ACHN (cell line): ENCODE measurements at places on chromosomes 1 and 21.

GRCh38 chr1:187696073-187696472 lies 867.3 kb downstream of the PLA2G4A start:
- no peak for DNase-seq

DNA sequence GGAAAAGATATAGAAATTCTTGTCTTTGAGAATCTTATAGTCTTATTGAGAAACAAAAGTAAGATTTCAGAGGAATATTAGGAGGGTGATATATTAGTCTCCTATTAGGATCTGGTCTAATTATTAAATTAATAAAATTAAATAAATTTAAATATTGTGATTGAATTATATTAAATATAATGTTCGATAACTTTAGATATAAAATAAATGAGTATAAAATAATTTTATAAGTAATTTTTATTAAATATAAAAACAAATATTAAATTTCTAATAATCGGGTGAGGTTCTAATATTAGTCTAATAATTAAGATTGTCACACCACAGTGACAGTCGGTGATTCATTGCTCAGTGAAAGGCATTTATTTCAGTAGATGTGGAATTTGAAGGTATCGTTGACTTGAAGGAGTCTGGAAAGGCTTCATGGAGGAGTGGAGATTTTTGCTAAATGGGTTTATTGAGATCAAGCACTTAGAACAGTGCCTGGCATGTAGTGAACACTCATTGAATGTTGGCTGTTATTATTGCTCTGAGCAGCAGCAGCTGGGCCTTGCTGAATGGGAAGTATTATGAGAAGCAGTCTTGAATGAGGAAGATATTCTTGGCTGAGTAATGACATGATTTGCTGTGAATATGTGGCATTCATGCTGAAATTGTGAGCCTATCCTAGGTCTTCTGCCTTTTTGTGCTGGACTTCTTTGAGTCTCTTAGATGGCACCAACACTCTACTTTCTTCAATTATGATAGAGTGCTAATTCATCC lies 74.6 kb downstream of the USP25 start:
- no peak for DNase-seq

DNA sequence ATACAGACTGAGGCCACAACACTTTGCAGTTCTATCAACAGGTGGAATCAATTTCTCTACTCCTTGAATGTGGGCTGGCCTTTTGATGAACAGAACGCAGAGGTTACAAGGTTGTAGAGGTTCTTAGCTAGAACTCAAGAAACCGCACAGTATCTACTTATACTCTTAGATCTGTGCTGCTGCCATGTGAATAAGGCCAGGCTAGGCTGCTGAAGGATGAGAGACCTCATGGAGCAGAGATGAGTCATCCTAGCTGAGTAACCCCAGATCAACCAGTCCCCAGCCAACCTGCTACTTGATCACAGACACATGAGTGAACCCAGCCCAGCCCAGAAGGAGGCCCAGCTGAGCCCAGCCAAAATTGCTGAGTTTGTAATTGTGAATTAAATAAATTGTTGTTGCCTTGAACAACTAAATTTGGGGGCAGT lies 35.3 kb upstream of the BCAR3 start:
- DNase-seq, result peak; percentile 39

DNA sequence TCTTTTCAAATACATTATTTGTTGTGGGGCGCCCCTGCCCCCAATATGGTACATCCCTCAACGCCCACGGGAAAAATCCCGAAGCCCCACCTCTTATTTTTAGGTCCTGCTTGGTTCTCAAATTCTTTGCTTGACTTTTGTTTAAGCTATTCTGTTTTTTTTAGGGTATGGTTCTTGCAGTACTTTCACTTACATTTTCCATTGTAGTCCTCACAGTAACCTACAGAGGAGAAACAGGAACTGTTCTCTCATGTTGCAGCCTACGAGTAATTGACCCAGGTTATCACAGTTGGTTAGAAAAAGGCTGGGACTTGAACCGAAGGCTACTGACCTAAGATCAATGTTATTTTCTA lies 697 bp upstream of the C21orf91 start:
- no peak for DNase-seq

GRCh38 chr1:174968750-174969244 lies 30.9 kb upstream of the CACYBP start:
- DNase-seq, result no peak

DNA sequence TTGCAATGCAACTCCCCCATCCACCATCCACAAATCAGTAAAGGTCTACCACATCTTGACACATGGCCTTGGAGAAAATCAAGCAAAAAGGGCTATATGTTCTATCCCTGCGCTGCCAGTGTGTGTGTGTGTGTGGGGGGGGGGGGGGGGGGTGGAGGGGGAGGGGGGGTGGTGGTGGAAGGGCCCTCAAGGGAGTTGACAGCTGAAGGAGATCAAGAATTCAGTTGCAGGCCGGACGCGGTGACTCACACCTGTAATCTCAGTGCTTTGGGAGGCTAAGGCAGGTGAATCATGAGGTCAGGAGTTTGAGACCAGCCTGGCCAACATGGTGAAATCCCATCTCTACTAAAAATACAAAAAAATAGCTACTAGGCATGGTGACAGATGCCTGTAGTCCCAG lies 37.6 kb upstream of the CLIC4 start:
- DNase-seq, result no peak

DNA sequence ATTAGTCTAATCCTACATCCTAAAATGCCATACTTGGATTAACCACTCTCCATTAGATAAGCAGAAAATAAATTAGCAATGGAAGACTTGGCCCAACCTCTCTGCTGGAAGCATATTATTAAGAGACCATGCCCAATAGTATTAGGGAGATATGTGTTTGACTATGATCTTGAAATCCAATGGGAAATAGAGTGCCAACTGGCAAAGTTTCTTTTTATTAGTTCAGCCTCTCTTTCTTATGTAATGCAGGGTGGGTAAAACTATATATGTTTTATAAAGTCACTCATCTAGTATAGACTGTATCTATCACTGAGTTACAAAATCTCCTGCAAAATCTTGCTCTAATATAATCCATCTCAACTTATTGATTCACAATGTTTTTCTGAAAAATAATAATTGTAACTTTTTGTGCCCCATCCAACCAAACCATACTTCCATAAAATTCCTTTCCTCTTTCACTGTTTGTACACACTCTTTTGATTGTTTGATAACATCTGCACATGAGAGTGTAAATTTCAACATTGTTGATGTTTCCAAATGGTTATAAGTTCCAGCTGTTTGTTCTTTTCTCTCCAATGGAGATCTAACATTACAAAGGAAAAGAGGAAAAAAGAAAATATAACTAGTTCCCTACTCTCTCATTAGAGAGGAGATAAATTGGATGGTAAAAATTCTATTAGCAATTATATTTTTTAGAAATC lies 408.1 kb upstream of the ADGRL2 start:
- no peak for DNase-seq

- no peak for DNase-seq
Observed at GRCh38 chr1:46697053-46697452, 21.9 kb downstream of the EFCAB14 start.

DNA sequence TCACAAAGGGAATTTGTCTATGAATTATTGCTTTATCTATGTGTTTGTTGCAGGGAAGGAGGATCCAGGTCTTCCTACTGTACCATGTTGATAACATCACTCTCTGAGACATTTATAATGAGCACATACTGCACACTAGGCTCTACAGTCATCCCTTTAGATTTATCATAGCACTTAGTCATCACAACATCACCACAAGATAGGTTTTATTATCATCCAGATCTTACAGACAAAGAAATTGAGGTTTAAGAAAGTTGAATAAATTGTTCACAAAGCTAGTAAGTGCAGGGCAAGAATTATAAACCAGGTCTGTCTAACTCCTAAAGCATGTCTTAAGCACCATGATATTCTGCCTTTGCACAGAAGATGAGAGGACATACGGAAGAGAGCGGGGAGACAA lies 121.1 kb upstream of the ST6GALNAC5 start:
- no peak for DNase-seq

- DNase-seq, result no peak
Observed at GRCh38 chr1:55286856-55287602, 71.9 kb upstream of the USP24 start.

GRCh38 chr1:230977761-230978490 lies 735 bp downstream of the TTC13 start:
- peak; percentile 29 for DNase-seq

DNA sequence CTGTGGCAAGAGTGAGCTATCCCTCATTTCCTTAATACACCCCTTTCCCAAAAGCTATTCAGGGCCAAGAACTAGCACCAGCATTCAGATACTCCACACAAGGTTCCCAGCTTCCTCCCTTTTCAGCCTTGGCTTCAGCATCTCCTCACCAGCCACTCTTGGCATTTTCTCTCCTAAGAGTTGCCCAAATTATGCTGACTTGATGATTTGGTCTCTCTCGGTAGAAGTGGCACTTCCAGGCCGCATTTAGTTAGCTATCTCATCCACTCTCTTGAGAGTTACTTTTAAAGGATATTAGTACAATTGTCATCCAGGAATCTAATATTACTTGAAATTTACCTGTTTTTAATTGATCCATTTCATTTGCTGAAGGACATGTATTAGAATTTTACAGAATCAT lies 199.0 kb upstream of the DMRTA2 start:
- DNase-seq, result no peak

DNA sequence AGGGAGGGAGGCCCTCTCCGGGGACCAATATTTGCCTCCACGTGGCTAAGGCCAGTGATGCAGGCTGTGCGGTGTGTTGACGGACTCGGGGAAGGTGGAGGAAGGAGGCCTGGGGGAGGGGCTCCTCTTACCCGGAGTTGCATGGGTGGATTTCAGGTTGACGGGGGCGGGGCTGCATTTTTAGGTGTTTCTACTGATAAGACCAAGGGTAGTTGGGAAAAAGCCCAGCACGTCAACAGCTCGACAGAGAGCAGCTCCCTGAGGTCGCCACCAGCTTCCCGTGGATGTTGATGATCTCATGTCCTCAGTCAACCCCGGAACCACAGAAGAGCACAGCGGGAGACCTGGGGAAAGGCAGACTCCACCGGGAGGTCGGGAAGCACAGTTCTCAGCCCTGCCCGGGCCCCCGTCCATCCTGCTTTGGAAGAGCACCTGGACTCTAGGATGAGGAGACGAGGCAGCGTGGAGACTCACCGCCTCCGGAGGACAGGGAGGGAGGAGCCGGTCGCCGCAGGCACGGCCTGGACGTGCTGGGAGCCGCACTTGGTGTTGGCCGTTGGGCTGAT lies 32.9 kb upstream of the COL6A1 start:
- no peak for DNase-seq

GRCh38 chr1:218572050-218572449 lies 226.9 kb downstream of the TGFB2 start:
- DNase-seq, result no peak

GRCh38 chr21:29342363-29342957 lies 43.7 kb downstream of the BACH1 start:
- no peak for DNase-seq

DNA sequence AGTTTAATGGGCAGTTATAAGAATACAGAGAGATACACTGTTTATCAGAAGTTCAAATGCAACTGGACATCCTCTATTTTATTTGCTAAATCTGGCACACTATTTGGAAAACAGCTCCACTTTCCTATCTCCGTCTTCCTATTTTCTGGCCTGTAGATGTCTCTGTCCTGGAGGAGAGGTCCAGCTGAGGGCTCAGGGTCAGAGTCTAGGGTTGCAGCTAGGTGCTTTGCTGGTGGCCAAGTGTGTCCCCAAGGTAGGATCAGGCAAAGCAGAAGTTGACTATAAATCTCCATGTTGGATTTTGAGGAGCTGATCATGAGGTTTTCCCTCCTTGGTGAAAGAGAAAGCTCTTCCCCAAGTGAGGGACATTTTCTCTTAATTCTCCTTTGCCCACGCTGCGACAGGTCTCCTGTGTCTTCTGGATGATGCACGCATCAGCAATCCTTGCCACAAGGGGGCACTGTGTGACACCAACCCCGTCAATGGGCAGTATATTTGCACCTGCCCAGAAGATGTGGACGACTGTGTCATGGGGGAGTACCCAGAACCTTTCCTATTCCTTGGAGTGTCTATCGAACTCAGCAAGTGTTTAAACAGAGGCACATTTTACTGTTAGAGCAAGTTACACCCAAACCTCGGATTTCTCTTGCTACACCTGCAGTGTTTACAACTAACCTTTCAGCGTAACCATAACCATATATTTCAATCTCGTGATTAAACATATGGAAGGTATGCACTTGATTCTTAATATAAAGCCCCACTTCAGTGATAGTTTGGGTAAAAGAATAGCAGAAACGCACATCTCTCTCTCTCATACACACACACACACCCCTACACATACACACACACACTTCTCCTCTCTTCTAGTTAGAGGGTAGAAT lies 10.2 kb downstream of the ADAM30 start:
- peak; percentile 47 for DNase-seq

- no peak for DNase-seq
Observed at GRCh38 chr1:184456189-184456588, 69.4 kb downstream of the C1orf21 start.

GRCh38 chr1:153355445-153356071 lies 2.1 kb upstream of the S100A9 start:
- DNase-seq, result peak; percentile 72

DNA sequence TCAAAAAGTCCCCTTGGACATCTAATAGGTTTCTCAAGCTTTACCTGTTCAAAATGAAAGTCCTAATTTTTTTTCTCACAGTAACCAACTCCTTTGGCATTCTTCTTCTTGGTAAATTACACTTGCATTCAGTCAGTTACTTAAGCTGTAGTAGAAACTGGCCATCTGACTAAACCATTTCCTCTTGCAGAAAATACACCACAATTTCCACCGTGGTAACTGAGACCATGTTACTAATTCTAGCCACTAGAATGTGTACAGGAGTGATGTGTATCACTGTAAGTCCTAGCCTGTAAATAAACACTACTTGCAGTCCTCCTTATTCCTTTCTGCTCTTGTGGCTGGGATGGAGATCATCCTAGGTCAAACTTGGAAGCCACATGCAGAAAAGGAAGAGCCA lies 965.4 kb upstream of the TMPRSS15 start:
- no peak for DNase-seq

DNA sequence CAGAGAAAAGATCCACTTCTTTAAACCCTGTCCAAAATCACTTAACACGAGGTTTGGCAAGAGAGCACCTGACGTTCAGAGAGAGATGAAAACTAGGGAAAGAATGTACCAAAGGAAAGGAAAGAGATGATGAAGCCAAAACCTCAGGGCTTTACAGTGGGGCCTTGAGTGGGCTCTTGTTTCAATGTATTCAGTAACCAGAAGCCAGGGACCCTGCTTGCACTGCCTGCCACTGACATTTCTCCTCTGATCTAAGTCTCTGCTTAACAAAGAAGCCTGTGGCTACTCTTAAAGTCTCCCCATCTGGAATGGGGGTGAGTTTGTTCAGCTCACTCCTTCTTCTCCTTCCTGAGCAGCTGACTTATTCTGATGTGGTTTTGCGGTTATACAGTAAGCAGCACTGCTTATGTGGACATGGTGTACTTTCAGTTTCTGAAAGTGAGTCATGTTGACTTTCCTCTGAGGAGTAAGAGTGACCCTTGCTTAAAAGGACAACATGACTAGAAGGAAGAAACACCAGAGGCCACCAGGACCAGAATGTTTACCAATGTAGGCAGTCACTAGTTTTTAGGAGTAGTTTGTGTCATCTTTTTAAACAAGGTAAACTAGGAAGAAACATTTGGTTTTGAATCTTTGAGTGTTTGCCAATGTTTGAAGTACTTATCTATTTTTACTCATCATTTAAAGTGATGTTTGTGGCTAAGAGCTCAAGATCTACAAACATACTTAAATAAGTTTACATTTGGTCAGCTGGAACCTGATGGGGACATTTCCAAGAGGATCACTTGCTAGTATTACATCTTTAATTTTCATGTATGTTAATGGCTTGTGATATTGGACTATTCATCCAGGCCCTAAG lies 87.4 kb downstream of the FASLG start:
- peak; percentile 95 for DNase-seq

- no peak for DNase-seq
Observed at GRCh38 chr1:165288350-165289120, 68.0 kb downstream of the LMX1A start.

- DNase-seq, result no peak
Observed at GRCh38 chr1:54381524-54381923, 24.7 kb downstream of the SSBP3 start.
